ENCODE measurements at places on chromosomes 13 and 19.

DNA sequence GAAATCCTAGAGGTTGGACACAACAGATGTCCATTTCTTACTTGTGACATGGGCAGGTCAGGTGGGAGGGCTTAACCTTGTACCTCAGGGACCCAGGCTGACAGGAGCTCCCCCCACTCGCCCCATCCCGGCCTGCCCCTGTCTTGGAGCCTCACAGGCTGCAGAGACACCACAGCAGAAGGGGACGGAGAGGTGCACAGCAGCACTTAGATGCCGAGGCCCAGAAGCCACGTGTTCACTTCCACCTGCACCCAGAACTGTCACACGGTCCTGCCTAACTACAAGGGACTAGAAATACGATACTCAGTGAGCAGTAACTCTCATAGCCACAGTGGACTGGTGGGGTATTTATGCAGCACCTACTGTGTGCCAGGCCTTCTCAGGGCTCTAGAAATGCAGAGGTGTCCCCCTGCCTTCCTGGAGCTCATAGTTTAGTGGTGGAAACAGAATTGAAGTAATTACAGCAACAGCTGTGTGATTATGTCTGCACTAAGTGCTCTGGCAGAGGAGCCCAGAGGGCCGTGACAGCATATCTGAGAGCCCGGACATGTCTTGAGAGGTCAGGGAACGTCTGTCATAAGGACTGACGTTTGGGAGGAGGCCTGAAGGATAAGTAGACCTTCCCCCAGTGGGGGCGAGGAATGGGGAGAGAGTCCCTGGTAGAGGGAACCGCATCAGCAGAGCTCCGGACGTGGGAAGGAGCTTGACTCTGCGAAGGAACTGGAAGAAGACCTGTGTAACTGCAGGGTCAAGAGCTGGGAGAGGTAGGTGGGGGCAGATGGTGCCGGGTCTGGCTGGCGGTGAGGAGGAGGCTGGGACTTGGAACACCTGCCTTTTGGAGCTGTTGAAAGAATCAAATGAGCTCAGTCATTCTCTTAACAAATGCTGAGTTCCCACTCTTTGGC is 130.0 kb downstream of the SIPA1L3 start:
- peak; percentile 25 for DNase-seq

DNA sequence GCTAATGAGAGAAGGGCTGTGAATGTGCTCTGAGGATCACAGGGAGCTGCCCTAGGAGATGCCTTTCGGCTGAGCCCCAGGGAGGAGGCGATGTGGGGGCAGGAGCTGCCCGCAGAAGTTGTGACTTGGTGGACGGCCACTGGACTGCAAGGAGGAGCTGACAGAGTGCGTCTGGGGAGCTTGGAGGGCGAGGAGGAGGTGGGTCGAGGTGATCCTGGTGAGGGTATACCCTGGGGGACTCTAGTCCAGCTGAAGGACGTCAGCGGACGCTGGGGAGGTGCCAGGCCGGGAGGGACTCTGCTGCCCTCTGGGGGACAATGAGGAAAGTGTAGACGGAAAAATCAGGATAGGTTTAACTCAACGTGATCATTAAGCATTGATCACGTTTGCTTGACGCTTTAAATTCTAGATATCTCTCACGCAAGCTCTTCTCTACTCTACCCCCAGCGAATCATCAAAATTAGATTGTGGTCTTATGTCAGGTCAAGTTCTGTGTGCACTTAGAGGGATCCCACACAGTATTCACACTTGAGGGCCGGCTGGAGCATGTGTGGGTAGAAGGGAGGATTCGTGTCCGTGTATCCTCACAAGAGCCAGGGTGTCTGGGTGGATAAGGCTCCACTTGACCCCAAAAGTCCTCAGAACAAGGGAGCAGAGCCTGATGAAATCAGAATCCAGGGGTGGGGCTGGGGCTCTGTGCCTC is 3.3 kb upstream of the CEACAM7 start:
- DNase-seq, result peak; percentile 31

DNA sequence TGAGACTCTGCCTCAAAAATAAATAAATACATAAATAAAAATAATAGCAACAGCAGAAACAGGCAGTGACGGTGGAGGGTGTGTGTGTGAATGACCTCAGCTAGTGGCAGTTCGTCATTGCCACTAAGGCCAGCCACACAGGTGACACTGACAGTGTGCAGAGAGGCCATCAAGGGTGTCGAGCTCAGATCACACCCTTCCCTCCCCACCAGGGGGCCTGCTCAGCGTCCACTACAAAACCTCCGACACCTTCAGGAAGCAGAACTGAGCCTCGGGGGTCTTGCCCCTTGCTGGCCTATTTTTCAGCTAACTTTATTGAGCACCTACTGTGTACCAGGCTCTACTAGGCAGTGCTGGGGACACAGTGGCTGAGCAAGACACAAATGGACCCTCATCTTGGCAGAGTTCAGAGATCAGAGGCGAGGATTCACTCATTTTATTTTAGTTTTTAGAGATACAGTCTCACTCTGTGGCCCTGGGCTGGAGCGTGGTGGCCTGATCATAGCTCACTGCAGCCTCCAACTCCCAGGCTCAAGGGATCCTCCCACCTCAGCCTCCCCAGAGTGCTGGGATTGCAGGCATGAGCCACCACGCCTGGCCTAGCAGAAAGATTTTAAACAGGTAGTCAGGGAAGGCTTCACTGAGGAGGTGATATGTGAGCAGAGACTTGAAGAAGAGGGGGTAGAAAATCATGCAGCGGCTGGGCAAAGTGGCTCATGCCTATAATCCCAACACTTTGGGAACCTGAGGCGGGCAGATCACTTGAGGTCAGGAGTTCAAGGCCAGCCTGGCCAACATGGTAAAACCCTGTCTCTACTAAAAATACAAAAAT is 30.3 kb upstream of the SEMA6B start:
- peak; percentile 81 for DNase-seq

- DNase-seq, result no peak
Observed at GRCh38 chr19:57615346-57615745, 1.3 kb downstream of the ZNF134 start.

DNA sequence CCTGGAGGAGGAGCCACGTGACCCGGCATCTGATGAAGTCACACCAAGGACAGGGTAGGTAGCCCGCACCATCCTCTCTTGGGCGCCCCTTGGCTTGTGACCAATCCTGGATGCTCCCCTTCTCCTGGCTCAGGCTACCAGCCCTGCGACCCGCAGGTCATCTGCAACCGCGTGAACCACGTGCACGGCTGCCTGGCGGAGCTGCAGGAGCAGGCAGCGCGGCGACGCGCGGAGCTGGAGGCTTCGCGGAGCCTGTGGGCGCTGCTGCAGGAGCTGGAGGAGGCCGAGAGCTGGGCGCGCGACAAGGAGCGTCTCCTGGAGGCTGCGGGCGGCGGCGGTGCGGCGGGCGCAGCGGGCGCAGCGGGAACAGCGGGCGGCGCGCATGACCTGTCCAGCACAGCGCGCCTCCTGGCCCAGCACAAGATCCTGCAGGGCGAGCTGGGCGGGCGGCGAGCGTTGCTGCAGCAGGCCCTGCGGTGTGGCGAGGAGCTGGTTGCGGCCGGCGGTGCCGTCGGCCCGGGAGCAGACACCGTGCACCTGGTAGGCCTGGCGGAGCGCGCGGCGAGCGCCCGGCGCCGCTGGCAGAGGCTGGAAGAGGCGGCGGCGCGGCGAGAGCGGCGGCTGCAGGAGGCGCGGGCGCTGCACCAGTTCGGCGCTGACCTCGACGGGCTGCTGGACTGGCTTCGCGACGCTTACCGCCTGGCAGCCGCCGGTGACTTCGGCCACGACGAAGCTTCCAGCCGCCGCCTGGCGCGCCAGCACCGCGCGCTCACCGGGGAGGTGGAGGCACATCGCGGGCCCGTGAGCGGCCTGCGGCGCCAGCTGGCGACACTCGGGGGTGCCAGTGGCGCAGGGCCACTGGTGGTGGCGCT is 45.9 kb downstream of the SPTBN4 start:
- no peak for DNase-seq

DNA sequence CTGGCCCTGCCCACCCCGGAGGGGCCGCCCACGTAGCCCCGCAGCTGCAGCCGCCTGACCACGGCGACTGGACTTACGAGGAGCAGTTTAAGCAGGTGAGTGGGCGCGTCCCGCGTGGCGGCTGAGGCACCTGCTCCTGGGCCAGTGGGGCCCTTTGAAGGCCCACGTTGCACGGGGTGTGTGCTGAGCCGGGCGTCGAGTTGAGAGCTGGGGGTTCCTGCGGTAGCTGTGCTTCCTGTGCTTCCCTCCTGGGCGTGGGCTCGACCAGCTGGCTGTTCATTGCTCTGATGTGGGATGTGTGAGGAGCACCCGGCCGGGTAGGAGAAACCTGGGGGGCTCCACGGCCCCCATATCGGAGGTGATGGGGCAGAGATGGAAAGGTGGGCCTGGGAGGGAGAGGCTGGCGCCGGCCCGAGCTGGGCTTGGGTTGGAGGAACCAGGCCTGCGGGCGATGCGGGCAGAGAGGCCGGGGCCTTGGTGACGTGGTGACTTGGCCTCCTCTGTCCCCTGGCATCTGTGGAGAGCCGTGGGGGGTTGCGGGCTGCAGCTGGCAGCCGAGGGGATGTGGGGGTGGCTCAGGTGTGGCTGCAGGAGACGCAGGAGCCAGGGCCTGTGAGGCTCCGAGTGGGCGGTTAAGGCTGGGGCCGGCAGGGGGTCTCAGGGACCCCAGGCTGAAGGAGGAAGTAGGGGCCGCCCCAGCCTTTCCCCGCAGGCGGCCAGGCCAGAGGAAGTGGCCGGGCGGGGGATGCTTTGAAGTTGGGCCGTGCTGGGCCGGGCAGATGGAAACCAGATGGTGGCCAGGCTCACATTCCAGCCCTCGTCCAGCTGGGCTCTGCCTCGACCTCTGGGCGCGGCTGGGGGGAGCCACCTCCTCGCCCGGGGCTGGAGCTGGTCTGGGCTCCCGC is 7.1 kb downstream of the ARID3A start:
- no peak for DNase-seq
